ENCODE measurements at places on chromosomes 6 and 20.

- DNase-seq, result no peak
These were observed 492 bp upstream of the TBC1D7 start for GRCh38 chr6:13328875-13329183.

GRCh38 chr6:28772480-28773381 lies 151.1 kb downstream of the TRIM27 start:
- no peak for DNase-seq

DNA sequence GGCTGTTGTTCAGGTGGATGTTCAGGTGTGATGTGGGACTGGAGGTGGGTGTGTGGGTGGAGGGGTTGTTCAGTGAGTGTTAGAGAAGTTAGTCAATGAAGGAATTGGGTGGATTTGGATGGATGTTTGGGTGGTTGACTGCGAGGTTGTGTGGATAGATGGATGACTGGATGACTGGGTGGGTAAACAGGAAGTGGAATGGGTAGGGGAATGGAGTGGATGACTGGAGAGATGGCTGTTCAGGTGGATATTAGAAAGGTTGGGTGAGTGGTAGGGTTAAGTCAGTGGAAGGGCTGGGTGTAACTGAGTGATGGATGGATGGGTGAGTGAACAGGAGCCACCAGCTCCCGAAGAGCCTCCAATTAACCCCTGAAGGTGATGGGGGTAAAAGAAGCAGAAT lies 27.9 kb downstream of the JPH2 start:
- no peak for DNase-seq

DNA sequence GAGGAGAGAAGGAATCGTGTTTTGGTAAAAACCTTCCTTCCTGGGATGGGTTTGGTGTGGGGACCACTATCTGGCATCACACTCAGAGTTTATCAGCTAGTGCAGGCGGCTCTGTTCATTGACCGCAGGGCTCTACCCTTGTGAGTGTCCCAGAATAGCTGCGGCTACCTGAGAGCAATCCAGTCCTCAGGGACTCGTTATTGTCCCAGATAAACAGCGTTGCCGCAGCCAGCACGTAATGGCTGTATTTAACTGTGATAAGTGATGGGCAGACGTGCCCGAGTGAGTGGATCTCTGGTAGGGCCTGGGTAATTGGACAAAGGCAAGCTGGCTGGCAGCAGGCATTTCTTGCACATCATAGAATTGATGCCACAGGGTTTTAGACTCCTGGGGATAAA lies 163.3 kb downstream of the SOBP start:
- DNase-seq, result no peak

DNA sequence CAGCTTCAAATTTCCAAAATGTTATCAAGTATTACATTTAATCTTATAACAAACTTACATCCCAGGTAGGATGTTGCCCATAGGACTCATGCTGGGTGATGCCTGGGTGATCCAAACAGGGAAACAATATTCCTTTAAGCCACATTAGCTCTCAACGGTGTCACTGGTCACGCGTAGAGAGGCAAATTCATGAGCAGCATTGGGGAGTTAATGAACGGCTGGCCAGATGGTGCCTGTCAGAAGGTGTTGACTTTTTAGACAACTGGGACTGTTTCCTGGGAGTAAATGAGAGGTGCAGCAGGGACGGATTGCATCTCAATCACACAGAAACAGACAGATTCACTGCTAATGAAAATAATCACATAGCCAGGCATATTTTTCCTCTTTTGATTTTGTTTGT lies 83.3 kb upstream of the ID4 start:
- no peak for DNase-seq

- no peak for DNase-seq
These were observed 442.2 kb upstream of the MAN1A1 start for GRCh38 chr6:119791736-119792135.

DNA sequence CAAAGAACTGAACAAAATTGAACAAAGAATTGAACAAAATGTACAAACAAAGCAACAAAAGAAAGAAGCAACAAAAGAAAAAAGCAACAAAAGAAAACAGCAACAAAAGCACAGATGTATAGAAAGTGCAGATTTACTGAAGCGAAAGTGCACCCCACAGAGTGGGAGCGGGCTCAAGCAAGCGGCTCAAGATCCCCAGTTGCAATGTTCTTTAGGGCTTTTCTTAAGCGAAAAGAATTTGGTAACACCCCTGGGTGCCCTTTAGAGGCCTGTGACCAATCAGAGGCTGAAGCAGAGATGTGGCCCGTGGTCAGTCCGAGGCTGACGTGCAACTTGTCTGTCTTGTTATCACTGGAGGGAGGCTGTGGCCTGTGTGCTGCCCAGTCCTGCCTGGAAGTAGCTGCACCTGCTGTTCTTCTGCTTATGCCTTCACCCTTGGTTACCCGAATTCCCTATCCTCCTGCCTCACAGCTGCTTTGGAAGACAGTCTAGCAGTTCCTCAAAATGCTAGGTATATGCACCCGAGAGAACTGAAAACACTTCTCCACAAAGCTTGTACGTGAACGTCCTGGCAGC lies 13.2 kb upstream of the KIF25 start:
- no peak for DNase-seq

DNA sequence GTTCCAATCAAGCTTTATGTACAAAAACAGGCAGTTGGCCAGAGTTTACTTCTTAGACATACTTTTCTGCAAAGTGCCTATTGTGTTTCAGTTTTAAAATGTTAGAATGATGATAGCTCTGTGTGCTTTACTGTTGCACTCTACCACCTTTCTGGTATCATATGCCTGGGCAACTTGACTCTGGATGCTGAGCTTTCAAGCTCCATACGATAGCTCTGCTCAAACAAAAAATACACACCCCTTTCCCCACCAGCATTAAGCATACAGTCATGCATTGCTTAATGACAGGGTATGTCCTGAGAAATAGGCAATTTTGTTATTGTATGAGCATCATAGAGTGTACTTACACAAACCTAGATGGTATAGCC lies 123.1 kb downstream of the RCAN2 start:
- DNase-seq, result no peak

DNA sequence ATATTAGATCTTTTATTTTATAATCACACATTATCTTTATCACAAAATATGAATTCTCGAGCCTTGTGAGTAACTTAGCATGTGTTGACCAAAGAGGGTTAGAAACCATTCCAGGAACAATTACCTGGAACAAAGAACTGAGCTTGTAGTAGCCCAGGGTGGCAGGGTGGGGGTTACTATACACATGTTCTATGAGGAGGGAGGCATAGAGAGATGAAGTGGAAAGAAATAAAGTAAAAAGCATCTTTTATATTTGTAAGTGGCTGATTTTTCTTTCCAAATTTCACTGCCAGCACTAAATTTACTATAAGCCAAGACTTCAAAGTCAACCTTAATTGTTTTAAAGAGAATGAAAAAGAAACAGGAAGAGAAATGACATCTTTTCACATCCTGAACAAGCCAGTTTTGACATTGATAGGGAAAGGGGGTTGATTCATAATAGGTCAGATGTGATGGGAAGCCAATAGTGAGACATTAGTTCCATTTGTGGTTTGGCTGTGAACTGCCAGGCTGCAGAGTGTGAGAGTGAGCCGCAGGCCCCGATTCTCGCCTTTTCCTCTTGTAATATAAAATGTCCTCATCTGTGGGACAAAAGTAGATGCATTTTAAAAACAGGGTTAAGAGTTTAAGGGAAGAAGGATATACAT lies 52.7 kb upstream of the MYB start:
- DNase-seq, result peak; percentile 62

- no peak for DNase-seq
These were observed 119.4 kb upstream of the ARMC2 start for GRCh38 chr6:108728826-108729225.

- DNase-seq, result no peak
These were observed 37.8 kb downstream of the FAM184A start for GRCh38 chr6:119040636-119041035.

GRCh38 chr6:90333928-90334327 lies 37.3 kb upstream of the BACH2 start:
- no peak for DNase-seq

- DNase-seq, result peak; percentile 6
These were observed 121.9 kb downstream of the MTHFD1L start for GRCh38 chr6:150987371-150987828.

DNA sequence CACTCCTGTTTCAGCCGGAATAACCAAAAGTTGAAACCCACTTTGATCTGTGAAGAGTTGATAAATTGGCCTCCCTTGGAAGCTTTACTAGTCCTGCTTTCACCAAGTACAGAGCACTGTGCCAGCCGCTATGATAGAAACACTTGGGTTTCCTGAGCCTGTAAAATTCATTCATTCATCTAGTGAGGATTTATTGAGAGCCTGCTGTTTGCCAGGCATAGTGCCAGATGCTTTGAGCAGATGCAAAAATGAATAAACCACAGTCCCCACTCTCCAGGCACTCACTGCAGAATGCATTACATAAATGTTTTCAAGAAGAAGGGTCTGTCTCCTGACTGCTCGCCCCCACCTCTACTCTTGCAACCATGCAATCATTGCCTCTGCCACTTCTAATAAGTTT lies 25.3 kb upstream of the TMEM217 start:
- no peak for DNase-seq

DNA sequence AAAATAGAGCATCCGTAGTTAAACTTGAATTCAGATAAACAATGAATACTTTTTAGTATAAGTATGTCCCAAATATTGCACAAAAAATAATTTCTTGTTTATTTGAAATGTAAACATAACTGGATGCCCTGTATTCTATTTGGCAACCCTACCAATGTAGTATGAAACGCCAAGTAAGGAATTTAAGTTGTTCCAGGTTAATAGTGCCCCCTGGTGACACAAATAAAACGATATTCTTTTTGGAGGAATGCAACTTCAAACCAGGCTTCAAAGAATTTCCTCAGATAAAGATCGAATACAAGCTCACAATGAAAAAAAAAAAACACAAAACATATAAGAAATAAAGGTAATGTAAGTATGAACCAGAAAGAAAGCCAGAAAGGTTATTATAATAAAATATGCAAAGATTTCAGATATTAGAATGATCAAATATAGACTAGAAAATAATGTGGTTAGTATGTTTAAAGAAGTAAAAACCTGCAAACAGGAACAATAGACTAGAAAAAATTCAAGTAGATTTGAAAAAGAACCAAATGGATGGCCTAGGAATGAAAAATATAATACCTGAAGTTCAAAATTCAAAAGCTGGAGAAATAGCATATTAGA lies 18.4 kb upstream of the AKAP7 start:
- DNase-seq, result no peak

GRCh38 chr6:8219352-8219943 lies 117.1 kb upstream of the EEF1E1 start:
- DNase-seq, result peak; percentile 38

DNA sequence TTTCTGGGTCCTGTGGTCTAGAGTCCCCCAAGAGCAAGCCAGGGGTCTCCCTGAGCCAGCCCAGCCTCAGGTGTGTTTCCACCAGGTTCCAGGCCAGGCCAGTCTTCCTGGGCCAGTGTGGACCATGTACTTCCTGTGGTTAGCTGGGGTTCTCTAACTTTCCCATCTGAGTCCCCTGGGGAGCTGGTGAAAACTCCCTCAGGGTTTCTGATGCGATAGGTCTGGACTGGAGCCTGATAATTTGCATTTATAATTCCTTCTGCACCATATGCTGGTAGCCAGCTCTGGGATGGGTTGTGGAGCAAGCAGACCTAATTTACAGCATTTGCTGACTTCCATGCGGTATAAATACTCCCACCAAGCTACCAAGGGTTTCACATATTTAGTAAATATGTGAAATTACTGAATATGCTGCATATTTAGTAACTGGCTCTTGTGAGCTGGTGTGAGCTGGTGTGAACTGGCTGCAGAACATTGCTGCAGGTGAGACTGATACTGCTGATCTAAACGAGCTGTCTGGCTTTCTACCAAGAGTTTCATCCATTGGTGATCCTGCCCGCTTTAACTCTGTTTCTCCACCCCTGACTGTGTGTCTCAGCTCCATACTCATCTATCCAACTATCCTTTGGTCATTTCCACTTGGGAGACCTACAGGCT lies 62.6 kb downstream of the RIN2 start:
- DNase-seq, result no peak

DNA sequence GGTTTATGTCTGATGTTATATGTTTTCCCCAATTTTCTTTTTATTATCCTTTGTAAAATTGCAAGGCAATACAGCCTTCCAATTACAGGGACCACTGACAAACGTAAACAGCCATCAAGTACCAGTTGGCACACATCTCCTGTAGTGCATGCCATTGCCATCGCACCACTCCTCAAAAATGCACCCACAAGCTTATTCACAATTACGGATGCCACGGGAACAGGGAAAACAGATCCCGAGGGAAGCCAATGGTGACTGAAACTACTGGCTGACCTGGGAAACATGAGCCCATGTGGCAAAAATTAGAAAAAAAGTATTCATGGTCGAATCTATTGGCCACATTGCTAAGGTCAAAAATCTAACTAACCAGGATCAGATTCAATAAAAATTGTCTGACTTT lies 395.2 kb downstream of the PAX1 start:
- DNase-seq, result no peak

DNA sequence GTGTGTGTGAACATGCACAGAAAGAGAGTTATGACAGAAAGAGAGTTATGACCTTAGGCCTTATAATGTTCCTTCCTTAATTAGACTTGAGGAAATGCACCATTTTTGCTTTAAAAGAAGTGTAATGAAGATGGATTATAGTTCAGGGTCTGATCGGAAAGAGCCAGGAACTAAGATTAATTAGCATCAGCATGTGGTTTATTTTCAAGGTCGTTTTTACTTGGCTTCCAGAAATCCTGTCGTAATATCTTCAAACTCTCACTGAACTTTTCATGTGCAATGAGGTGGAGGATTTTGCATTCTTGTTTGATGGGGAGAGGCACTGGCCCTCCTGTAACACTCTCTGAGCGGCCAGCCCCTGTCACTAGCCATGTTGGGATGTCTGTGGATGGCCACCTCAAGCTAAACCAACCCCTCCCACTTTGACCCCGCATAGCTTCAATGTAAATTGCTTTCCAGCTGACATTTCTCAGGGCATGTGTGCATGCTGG lies 116.8 kb downstream of the CDC5L start:
- no peak for DNase-seq

GRCh38 chr6:4384656-4385055 lies 249.3 kb upstream of the ECI2 start:
- DNase-seq, result no peak

GRCh38 chr20:3247638-3248037 lies 8.6 kb upstream of the SLC4A11 start:
- no peak for DNase-seq

DNA sequence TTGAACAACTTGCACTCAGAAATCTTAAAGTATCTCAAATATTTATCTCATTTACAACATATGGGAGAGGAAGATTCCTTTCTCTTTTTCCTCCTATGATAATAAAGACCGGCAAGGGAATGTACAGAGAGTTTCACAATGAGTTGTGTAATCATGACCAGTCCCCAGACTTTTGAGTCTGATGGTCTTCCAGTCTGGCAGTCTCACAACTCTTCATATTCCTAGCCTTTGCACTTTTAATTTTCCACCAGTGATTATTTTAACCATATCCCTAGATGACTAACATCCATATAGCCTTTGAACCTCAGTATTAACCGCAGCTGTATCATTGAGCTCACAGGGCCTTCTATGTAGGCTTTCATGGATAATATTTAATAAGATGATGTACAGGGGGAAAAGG lies 278.5 kb downstream of the KHDC1L start:
- no peak for DNase-seq

GRCh38 chr20:41482647-41483552 lies 116.3 kb upstream of the EMILIN3 start:
- DNase-seq, result no peak

- peak; percentile 50 for DNase-seq
These were observed 534.7 kb upstream of the JARID2 start for GRCh38 chr6:14711056-14711703.

- DNase-seq, result no peak
These were observed 46.2 kb downstream of the ADNP start for GRCh38 chr20:50885068-50885467.

Measured in activated CD4-positive, alpha-beta T cell treated with anti-CD3 and anti-CD28 coated beads for 4 hours (primary cell).